ENCODE measurements at places on chromosomes 1 and 21.

GRCh38 chr1:156664046-156664766 is 13.0 kb downstream of the NES start:
- DNase-seq, result no peak

- no peak for DNase-seq
These were observed 64.3 kb upstream of the ADARB1 start for GRCh38 chr21:45010096-45010495.

GRCh38 chr1:160626509-160627342 is 20.1 kb downstream of the SLAMF1 start:
- peak; percentile 67 for DNase-seq

- DNase-seq, result no peak
These were observed 55.9 kb downstream of the GON4L start for GRCh38 chr1:155801149-155801548.

DNA sequence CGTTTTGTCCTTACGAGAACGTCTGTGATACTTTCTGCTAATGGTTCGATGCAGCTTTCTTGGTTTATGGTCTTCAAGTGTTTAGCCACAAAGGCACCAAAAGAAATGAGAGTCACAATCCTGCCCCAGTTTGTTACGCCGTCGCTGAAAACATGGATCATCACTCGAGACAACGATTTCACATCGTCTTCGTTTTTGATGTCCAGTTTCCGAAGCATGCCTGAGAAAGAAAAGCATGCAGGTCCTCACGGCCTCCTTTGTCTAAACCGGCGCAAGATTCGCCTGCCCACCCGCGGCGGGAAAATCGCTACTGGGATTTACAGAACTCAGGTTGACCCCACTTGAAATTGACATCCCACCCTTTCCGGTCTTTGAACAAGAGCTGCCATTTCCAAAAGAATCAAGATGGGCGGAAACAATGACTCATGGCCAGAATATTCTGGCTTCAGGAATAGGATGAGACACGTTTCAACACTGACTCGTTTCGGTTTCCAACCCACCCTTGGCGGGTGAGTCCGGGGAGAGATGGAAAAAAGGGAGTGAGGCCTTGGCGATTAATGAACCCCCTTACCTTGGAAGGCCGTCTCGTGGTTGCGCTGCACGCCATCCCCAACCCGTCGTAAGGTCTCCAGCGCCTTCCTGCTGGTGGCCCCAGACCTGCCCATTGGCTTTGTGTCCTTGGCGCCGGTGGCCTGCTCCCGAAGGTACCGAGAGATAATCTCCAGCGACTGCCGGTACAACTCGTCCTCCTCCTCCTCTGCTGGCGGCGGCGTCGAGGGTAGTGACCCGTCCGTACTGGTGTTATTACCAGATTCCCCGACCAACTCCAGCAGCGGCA is 919 bp downstream of the MCL1 start:
- DNase-seq, result peak; percentile 57

DNA sequence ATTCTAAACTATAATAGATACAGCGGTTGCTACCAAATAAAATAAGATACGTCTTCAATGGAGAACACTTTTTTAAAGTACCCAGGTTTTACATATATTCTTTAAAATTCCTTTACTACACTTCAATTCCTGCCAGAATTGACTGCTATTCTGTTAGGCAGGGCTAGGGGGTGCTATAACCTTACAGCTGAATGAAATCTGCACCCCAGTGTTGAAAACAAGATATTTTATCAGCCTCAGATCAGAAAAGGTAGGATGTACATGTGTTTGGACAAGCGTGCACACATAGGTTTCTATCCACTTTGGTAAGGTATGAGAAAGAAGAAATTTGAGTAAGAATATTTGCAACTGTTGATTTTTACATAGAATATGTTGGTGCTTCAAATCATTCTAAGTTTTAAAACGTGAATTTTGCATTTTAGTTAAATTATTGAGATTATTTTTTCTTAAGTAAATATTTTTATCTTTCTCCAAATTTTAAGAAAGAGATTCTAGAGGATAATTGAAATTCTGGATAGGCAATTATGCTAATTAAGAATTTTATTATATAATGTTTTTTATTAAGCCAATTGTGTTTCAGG is 490.8 kb upstream of the ADGRL4 start:
- DNase-seq, result no peak

GRCh38 chr1:236733653-236734052 is 47.4 kb downstream of the ACTN2 start:
- no peak for DNase-seq

DNA sequence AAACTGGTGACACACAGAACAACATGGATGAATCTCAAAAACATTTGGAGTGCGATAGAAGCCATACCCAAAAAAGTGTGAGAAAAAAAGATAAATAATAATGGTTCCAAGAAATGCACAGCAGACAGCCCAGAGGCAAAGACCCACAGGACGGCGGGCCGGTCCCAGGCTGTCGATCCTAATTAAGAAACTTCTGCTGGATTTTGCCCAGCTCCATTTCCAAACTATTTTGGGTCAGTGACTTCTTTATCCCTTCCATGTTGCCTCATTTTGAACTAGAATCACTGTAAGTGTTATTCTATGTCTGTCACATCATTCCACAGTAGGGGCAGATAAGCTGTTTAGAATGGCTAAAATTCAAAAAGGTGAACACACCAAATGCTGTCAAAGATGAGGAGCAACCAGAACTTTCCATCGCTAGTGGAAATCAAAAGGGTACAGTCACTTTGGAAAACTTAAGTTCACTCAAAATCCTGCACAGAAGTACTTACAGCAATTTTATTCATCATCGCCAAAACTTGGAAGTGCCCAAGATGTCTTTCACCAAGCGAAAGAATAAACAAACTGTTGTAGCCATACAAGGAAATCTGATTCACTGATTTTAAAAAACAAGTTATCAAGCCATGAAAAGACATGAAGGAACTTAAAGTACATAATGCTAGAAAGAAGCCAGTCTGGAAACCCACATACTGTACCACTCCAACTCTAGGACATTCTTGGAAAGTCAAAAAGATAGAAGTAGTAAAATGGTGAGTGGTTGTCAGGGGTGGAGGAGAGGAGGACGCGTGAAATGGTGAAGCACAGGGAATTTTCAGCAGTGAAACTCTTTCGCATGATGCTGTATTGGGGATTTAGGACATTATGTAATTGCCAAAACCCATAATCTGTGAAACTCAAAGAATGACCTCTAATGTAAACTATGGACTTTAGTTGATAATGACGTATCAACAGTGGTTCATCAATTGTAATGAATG is 7.5 kb downstream of the NBPF1 start:
- DNase-seq, result no peak

DNA sequence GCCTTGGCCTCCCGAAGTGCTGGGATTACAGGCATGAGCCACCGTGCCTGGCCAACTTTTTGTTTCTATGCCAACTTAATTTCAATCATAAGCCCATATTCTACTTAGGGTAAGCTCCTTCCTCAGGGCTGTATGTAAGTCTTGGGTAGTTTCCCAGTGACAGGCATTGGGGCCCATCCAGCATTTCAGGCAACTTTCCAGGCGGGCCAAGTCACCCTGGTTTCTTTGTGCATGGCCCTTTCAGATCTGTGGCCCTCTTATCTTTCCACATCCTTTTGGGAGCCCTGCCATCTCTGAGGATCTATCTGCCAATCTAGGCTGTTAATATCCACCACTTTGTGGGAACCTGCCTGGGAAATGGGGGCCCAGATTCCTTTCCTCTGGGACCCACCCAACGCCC is 58.7 kb downstream of the TNN start:
- DNase-seq, result no peak

DNA sequence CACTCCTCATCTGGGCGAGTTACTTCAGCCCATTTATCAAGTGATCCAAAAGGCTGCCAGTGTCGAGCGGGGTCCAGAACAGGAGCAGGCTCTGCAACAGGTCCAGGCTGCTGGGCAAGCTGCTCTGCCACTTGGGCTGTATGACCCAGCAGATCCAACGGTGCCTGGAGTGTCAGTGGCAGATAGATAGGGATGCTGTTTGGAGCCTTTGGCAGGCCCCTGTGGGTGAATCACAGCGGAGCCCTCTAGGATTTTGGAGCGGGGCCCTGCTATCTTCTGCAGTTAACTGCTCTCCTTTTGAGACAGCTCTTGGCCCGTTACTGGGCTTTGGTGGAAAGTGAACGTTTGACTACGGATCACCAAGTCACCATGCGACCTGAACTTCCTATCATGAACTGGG is 7.5 kb downstream of the MMEL1 start:
- no peak for DNase-seq

DNA sequence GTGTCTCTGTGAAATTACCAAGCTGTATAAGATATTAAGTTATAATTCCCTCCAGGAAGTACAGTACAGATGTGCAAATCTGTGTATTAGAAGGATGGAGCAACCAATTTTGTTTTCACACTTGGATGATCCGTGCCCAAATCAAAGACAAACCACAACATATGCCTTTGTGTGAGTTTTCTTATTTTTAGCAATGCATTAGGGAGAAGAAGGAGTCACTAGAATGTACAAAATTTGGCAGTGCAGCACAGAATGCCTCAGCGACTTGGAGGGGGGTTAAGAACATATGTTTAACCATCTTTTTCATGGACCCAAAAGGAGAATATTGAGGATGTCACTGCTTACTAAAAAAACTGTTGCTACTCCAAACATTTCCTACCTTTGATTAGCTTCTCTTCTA is 45.3 kb downstream of the DAB1 start:
- no peak for DNase-seq

DNA sequence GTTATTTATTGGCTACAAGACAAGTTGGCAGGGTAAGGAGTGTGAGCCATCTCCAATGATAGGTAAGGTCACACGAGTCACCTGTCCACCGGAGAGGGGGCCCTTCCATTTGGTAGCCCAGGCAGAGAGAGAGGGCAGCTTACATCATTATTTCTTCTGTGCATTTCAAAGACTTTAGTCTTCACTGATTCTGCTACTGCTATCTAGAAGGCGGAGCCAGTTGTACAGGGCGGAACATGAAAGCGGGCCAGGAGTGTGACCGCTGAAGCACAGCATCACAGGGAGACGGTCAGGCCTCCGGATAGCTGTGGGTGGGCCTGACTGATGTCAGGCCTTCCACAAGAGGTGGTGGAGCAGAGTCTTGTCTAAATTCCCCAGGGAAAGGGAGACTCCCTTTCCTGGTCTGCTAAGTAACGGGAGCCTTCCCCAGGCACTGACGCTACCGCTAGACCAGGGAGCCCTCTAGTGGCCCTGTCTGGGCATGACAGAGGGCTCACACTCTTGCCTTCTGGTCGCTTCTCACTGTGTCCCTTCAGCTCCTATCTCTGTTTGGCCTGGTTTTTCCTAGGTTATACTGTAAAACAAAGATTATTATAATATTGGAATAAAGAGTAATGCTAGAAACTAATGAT is 36.7 kb downstream of the ZNF695 start:
- peak; percentile 46 for DNase-seq

DNA sequence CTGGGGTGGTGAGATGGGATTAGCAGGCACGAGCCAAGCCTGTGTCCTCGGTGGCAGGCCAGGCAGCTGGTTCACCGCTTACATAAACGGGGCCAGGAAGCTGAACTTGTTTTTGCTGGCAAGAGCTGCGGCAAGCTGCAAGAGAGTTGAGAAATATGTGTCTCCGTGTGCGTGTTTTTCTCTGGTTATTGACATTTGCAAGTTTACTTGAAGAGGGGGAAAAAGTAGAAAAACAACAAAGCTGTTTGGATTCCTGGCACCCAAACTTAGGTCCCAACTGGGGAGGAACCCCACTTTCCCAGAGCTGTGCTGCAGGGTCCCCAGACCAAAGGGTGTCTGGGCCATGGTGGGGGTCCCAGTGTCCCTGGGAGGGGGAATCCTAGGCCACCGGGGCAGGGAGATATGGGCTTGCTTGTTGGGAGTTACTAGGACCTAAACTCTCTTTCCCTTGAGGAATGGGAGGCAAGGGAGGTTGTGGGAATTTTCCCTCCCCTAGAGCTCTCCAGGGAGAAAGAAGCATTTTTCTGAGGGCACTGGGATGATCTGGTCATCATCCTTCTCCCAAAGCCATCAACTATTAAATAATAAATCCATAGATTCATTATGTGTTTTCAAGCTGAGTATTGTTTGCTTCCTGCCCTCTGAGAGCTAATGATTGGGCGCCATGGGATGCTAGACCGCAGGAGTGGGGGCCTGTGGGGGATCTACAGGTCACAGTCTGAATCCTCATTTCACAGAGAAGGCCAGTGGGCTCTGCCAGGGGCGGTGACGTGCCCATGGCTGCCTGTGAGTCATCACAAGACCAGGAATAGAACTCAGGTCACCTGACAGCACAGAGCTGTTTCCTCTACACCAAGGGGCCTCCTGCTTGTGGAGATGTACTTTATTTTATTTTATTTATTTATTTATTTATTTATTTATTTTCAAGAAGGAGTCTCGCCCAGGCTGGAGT is 14.8 kb downstream of the IL6R start:
- DNase-seq, result peak; percentile 62

DNA sequence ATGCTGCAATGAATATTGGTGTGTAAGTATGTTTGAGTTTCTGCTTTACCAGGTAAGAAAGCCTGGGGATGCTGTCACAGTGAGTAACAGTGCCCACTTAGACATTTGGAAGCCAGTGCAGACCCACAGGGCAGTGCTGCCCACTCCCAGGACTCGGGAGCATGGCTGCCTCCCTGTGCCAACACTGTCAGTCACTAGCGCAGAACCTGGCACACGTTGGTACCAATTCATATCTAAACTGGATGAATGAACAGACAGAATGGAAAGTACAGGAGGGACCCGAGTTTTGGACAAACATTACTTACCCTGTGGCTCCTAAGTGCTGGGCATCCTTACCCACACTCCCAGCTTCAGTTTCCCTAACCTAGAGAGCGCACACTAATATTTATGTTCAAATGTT is 1.6 kb upstream of the EVA1C start:
- no peak for DNase-seq

GRCh38 chr1:214187121-214187900 is 93.6 kb upstream of the SMYD2 start:
- DNase-seq, result no peak

DNA sequence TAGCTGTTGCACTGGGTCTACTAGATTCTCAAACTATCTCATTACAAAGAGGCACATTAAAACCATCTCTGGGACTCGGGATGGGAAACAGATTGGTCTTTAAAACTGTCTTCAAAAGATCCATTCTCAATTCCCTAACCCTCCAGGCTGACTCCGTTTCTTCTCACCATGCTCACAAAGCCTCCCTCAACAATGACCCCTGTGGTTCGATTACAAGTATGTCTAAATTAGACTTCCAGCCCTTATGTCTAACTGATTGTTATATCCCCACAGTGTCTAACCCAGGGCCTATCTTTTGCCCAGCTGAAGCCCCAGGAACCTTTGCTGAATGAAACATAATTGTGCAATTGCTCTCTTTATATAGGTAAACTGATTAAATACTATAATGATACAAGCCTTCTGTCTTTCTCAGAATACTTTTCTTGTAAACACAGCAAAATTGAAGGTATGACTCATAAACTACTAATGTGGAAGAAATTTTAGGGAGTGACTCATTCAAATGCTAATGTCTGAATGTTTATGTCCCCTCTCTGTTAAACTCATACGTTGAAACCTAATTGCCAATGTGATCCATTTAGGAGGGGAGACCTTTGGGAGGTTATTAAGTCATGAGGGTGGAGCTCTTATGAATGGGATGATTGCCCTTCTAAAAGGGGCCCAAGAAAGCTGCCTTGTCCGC is 65.6 kb upstream of the DAB1 start:
- no peak for DNase-seq

DNA sequence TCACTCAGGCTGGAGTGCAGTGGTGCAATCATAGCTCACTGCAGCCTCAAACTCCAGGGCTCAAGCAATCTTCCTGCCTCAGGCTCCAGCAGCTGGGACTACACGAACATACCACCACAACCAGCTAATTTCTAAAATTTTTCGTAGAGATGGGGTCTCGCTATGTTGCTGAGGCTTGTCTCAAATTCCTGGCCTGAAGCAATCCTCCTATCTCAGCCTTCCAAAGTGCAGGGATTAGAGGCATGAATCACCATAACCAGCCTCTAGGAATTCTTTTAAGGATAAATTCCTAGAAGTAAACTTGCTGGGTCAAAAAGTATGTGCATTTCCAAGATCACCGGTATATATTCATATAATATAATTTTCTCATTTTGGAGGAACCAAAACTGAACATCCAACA is 17.6 kb upstream of the HUNK start:
- DNase-seq, result no peak
